ENCODE measurements at places on chromosomes 12 and 14. TPM values are rescaled to one million over a fixed set of nuclear protein-coding genes. Genes with fewer than 3 reads are reported as not detected.

- no peak for DNase-seq
Observed at GRCh38 chr12:124352839-124353238, 57.9 kb downstream of the RFLNA start.

DNA sequence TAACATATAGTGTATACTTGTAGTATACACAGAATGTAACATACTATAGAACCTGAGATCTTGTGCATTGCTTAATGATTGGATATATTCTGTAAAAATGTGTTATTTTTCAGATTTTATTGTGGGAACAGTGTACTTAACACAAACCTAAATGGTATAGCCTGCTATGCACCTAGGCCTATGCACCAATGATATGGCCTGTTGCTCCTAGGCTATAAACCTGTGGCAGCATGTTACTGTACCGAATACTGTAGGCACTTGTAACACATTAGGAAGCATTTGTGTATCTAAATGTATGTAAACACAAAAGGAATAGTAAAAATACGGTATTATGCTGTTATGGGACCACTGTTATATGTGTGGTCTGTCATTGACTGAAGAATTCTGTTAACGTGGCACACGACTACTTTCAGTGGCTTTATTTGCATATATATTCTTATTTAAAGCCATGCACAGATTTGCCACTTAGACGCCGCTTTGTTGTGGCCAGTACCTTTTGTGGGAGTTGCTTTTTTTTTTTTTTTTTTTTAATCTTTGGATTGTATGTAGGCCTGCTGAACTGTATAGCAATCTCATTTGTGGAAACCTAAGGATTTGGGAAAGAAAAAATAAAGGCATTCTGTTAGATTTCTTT, 7.4 kb downstream of the PAPOLA start:
- no peak for DNase-seq

RESF1 gene
- polyA plus RNA-seq: 52.7 TPM

DNA sequence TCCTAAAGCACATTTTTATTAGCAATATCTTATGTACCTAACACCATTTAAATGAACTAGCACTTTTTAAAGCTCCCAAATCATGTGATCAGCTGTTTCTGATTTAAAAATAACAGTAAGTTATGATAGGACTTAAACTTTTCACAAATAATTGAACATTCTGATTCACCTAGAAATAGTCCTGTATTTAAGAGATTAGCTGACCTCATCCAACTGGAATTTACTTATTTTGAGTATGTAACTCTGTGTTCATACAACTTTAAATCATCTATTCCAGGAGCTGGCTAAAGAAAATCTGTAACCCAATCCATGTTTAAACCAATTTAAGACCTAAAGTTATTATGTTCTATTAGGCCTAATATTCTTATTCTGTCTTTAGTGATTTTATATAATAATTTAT, 184.3 kb downstream of the CCDC91 start:
- no peak for DNase-seq

KRT6C gene
- 0.08 TPM for polyA plus RNA-seq

PRH2 gene
- 0.75 TPM for polyA plus RNA-seq

SLC2A14 gene
- 0.19 TPM for polyA plus RNA-seq

All from right lung (tissue), 10 donors.